Left ventricle myocardium inferior (tissue), 1 donor: ENCODE measurements at places on chromosomes 1 and 21. TPM values are rescaled to one million over a fixed set of nuclear protein-coding genes. Genes with fewer than 3 reads are reported as not detected.
A peak's percentile ranks its signal among the peaks of the same experiment; 100 is the strongest.

DNA sequence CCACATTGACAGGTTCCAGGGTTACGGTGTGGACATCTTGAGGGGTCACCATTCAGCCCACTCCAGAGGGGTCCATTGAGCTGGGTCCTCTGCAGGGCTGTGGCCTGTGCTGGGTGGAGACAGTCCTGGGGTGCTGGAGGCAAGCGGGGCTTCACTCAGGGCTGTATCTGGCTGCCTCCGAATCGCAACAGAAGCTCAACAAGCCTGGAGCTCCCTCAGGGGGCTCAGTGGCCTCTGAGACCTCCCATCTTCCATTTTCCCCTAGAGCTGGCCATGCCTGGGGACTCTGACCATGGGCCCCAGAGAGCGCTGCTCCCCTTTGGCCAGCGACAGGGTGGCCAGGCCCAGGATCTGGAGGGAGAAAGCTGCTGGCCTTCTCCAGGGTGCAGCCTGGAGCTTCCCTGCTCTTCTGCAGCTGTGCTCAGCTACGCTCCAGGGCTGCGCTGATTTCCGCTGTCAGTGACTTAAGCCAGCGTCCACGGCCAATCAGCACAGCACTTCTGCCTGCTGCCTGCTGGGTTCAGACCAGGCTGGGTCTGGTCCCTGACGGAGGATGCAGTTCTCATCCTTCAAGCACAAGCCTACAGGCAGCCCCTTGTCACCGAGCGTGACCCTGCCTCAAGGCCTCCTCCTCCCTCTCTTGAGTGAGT, 45.0 kb upstream of the ADARB1 start:
- peak; percentile 60 for DNase-seq

DNA sequence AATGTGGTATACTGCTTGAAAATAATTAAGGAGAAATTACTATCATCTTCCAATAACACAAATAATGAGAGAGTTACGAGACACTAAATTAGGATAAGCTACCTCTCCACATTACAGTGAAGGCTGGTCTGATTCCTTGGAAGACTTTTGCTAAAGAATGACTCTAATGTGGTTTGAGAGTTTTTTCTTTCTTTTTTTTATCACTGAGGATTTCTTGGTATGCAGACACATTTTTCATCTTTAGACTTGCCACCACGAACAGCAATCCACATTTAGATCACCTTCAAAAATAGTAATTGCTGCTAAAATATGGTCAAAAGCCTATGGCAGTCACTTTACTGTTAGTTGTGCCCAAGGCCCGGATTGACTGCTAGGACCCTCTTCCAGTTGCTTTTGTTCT, 16.6 kb upstream of the TMEM35B start:
- no peak for DNase-seq

DNA sequence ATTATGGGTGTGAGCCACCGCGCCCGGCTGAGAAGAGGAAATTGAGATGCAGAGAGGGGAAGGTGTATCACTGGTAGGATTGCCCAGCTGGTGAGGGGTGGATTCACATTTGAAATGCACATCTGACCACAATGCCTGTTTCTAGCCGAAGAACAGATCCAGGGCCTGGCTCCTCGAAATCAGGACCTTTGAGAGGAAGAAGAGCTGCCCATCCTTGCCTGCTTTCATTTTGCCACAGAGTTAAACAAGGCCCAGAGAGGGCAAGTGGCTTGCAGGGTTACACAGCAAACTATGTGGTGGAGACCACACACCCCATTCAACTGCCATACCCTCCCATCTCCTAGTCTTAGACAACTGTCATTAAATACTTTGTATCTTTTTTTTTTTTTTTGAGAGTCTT, 32.9 kb upstream of the TMEM61 start:
- no peak for DNase-seq

DNA sequence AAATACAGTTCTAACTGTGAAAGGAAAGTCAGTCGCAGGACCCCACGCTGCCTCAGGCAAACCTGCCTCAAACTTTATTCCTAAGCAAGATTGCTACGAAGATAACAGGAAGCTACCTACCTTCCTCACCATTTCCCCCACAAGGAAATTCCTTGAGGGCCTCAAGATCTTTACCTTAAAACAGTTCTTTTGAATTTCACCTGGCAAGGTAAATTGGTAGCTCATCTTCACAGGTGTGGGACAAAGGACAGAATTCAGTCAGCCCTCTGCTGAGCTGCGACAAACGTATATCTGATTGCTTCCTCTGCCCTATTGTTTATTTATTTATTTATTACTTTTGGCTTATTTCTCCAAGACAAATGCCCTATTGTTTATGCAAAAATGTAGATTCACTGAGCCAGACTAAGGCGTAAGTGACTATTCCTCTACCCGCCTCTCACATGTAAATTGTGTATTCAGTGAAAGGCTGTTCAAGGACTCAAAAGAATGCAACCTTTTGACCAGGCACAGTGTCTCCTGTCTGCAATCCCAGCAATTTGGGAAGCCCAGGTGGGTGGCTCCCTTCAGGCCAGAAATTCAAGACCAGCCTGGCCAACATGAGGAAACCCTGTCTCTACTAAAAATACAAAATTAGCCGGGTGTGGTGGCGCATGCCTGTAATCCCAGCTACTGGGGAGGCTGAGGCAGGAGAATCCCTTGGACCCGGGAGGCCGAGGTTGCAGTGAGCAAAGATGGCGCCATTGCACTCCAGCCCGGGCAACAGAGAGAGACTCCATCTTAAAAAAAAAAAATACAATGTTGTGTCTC, 17.3 kb upstream of the PKNOX1 start:
- DNase-seq = no peak

GRCh38 chr1:178724376-178724727, 692 bp upstream of the RALGPS2 start:
- DNase-seq = no peak

DNA sequence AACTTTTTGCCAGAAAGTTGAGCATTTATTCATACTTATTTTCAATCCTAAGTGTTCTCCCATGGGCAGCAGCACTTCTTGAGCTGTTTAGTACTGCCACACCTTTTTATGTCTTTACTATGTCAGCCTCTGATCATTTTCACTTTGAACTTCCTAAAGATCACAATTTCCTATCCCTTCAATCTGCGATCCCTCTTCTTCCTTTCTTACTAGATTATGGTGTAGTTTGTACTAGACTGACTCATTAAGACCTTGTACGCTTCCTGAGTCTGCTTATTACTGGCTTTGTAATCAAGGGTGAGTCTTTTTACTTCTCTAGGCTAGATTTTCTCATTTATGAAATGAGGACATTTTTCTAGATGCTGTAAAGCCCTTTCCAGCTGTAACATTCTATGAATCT, 55.1 kb downstream of the LRIG2 start:
- no peak for DNase-seq

- no peak for DNase-seq
Measured at GRCh38 chr1:111907321-111907720, 82.1 kb downstream of the KCND3 start.

DNA sequence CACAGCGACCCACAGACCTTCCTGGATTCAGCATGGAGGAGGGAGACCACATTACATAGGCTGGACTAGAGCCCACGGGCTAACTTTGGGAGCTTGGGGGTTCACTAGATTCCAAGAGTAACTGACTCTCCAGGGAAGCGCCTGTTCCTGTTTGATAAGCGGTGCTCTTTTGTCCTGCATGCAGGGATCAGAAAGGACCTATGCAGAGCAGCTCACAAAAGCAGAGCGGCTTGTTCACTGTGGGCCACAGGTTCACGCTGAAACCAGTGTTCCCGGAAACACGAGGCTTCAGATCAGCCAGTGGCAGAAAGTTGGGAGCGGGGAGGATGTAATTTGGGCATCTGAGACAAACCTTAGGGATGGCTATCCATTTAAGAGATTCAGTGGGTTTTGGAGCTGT, 403.9 kb downstream of the PCP4 start:
- DNase-seq = no peak

DNA sequence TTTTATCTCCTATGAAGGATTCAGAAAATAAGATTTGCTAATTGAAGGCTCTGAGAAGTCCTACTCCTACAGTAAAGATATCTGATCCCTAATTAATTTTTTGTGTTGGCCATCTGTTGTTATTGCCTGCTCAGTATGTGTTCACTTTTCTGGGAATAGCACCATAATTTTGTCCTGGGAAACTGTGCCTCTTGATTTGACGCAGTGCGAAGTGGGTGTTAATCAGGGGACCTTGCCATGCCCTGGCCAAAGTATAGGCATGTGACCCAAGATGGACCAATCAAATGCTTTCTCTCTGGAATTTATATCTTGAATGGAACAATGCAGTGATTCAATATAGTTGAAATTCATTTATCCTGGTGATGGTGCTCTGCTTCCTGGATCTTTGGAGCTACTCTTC, 30.4 kb upstream of the GNG12 start:
- no peak for DNase-seq

CELSR2 gene
- 4.2 TPM for total RNA-seq

TFF3 gene
- total RNA-seq = 2.9 TPM

GPA33 gene
- total RNA-seq = 0.91 TPM
